ENCODE measurements at places on chromosomes 2 and 18.

- peaks cover 27% of the 10 kb centered on the region for H3K4me1 ChIP-seq
- no peak overlapping the region for H3K4me3 ChIP-seq
- no peak for DNase-seq
- peaks cover 13% of the 10 kb centered on the region for H3K27me3 ChIP-seq
- no peaks in the 10 kb centered on the region for H3K36me3 ChIP-seq
Observed at GRCh38 chr2:1612391-1613077, 131.8 kb downstream of the PXDN start.

DNA sequence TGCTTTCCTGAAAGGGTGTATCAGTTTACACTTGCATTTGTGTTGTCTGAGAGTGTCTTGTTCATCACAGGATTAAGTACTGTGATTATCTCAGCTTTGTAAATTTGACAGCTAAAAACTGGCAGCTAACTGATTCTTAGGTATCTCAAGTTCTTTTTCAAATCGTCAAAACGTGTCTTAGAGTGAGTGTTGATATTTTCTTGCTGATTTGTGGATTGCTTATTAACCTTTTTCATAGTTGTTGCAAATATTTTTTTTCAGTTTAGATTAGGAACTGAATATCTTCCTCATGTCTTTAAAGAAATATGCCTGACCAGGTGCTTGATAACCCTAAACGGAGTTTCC, 41.9 kb downstream of the LRRFIP1 start:
- H3K4me1 ChIP-seq = peaks cover 38% of the 10 kb centered on the region
- H3K36me3 ChIP-seq = no peaks in the 10 kb centered on the region
- H3K27ac ChIP-seq = no peak overlapping the region
- no peak for DNase-seq
- no peak overlapping the region for H3K4me3 ChIP-seq

DNA sequence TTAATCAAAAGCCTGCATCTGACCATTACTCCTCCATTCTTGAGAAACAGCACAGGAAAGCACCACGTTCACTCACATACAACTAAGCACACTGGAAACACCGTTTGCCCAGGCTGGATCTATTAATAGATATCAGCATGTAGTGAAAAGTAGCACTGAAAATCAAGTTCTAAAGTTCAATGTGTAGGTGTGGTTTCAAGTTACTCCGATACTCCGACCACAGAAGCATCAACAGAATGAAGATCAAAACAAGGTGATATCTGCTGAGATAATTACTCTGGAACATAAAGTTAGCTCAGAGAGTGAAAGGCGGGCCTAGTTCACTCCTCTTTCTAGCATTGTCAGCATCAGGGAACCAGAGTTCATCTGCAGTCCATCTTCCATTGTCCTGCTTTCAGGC, 1367.4 kb upstream of the ACVR2A start:
- H3K27ac ChIP-seq = no peak overlapping the region
- no peak for DNase-seq
- H3K4me3 ChIP-seq = no peak overlapping the region
- no peaks in the 10 kb centered on the region for H3K27me3 ChIP-seq
- H3K36me3 ChIP-seq = no peaks in the 10 kb centered on the region

DNA sequence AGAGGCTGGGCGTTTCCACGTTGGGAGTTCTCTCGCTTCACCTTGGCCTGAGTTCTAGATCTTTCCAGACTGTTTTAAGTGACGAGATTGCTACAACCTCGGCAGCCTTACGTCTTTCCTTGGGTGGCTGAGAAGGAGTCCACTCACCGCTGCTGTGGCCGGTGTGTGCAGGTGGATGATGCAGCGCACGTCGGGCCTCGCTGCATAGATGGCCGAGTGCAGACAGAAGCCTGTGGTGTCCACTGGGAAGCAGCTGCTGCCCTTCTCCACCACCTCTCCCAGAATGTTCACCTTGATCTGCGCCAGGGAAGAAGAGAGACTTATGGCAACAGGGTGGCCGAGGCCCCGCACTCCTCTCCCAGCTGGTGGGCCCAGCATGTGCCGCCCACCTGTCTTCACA, 75.7 kb downstream of the ADD2 start:
- no peaks in the 10 kb centered on the region for H3K27me3 ChIP-seq
- H3K27ac ChIP-seq = no peak overlapping the region
- no peak for DNase-seq
- H3K36me3 ChIP-seq = peaks cover 4% of the 10 kb centered on the region

- no peak for DNase-seq
- peak overlapping the region; percentile 5 for H3K27ac ChIP-seq
- no peak overlapping the region for H3K4me3 ChIP-seq
- peaks cover 6% of the 10 kb centered on the region for H3K36me3 ChIP-seq
- no peaks in the 10 kb centered on the region for H3K27me3 ChIP-seq
Observed at GRCh38 chr2:58044145-58044544, 2.5 kb upstream of the VRK2 start.

DNA sequence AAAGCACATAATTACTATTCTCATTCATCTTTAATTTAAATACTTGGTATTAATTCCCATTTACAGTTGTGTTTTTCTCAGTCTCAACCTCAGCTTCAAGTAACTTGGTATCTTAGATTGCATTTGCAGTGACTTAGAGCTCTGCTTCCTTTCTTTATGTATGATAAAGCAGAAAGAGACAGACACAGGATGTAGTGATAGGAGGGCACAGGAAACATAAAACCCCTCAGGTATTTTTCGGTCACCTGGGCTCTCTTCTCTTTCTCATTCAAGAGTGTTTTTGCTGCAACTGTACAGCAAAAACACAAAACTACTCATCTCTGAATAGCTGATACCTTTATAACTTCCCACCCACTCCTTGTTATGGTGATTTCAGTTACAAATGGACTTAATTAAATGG, 83.1 kb downstream of the KCTD18 start:
- DNase-seq = peak; percentile 21
- H3K36me3 ChIP-seq = no peaks in the 10 kb centered on the region
- peaks cover 7% of the 10 kb centered on the region for H3K4me1 ChIP-seq

DNA sequence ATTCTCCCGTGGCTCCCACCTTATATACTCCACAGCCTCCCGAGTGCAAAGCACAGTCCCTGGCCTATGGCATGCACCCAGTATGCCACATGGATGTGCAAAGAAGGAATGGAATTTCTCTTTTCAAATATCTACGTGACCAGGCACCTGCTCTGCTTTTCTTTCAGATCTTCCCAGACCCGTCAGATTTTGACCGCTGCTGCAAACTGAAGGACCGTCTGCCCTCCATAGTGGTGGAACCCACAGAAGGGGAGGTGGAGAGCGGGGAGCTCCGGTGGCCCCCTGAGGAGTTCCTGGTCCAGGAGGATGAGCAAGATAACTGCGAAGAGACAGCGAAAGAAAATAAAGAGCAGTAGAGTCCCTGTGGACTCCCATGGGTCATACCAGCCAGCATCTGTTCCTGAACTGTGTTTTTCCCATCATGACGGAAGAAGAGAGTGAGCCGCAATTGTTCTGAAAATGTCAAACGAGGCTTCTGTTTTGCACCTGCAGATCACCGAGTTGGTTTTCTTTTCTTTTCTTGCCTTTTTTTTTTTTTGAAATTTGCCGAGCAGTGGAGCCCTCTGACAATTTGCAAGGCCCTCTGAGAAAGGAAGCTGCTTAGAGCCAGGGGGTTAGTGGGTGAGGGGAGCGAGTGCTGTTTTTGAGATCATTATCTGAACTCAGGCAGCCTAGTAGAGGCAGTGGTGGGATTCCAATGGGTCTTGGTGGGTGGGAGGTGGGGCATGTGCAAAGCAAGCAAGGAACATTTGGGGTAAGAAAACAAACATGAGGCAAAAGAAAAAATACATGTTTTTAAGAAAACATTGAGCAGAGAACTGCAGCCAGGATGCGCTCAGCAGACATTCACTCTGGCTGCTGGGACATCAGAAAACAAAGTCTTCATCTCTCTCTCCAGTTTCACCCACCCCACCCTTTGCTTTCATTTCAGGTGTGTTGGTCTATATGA, 26.2 kb downstream of the LBH start:
- H3K4me1 ChIP-seq = peaks cover 98% of the 10 kb centered on the region
- peak overlapping the region; percentile 95 for H3K27ac ChIP-seq
- no peaks in the 10 kb centered on the region for H3K27me3 ChIP-seq
- peak; percentile 69 for DNase-seq
- peak overlapping the region; percentile 78 for H3K4me3 ChIP-seq

DNA sequence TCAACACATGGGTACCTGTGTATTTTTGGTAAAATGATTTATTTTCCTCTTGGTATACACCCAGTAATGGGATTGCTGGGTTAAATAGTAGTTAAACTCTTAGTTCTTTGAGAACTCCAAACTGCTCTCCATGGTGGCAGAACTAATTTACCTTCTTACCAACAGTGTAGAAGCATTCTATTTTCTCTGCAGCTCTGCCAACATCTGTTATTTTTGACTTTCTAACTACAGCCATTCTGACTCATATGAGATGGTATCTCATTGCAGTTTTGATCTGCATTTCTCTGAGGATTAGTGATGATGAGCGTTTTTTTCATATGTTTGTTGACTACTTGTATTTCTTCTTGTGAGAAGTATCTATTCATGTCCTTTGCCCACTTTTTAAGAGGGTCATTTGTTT, 180.6 kb downstream of the FSIP2 start:
- H3K36me3 ChIP-seq = peaks cover 13% of the 10 kb centered on the region
- no peaks in the 10 kb centered on the region for H3K27me3 ChIP-seq
- no peaks in the 10 kb centered on the region for H3K4me1 ChIP-seq
- DNase-seq = no peak

GRCh38 chr2:174176898-174177297, 71.4 kb downstream of the OLA1 start:
- no peak for DNase-seq
- no peak overlapping the region for H3K4me3 ChIP-seq
- peaks cover 15% of the 10 kb centered on the region for H3K4me1 ChIP-seq
- H3K36me3 ChIP-seq = peaks cover 50% of the 10 kb centered on the region
- no peaks in the 10 kb centered on the region for H3K27me3 ChIP-seq

DNA sequence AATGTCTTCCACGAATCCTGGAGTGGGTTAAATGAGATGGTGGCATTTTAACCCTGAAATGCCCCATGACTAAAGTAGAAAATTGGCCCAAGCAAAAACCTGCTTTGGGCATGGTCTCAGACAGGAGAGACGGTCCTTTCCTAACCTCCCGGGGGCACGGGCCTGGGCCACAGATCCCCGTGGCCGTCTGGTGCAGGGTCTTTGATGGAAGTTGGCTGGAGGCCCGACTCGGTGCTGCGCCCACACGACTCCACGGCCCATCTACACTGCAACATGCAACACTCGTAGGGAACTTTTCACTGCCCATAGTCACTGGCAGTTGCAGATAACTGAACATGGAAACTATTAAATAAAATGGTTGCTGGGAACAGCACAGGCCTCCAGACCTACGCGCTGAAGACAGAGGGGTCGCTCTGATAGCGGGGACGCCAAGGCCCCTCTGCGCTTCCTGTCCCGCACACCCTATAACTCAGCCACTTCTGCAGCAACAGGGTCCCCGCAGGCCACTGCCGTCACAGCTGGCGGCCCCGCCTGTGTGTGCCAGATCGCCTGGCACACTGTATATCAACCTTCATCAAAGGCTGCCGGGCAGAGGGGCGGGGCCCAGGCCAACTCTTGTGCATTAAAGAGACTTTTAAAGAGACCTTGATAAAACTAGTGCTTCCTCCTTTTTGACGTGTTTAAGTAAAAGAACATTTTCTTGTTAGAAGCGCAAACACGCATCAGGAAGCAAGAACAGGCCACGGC, 214.1 kb downstream of the TWIST2 start:
- no peaks in the 10 kb centered on the region for H3K27me3 ChIP-seq
- peaks cover 2% of the 10 kb centered on the region for H3K4me1 ChIP-seq
- peaks cover 27% of the 10 kb centered on the region for H3K36me3 ChIP-seq

- no peaks in the 10 kb centered on the region for H3K27me3 ChIP-seq
- no peak overlapping the region for H3K4me3 ChIP-seq
Observed at GRCh38 chr2:216001216-216002100, 11.9 kb downstream of the MREG start.

- H3K4me3 ChIP-seq = no peak overlapping the region
- H3K27me3 ChIP-seq = peaks cover 7% of the 10 kb centered on the region
- H3K27ac ChIP-seq = no peak overlapping the region
- no peaks in the 10 kb centered on the region for H3K36me3 ChIP-seq
- DNase-seq = no peak
- H3K4me1 ChIP-seq = peaks cover 2% of the 10 kb centered on the region
Observed at GRCh38 chr2:206561962-206562361, 80.3 kb upstream of the FAM237A start.

DNA sequence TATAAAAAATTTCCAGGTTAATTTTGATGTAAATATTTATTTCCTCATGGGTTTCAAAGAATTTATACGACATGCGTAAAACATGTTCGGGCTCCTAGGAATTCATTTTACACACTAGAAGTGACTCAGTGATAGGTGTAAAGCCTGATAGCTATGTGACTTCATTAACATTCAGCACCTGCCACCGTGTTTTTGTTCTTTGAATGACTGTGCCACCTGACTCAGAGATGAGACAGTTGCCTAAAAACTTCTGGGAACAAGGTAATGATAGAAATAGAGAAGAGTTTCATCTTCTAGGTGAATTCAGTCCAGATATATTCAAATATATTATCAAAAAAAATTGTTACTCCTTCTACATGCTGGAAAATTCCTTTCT, 10.0 kb downstream of the IL1R2 start:
- peaks cover 8% of the 10 kb centered on the region for H3K27me3 ChIP-seq
- DNase-seq = no peak
- H3K4me3 ChIP-seq = no peak overlapping the region
- no peak overlapping the region for H3K27ac ChIP-seq

- DNase-seq = no peak
- H3K27ac ChIP-seq = no peak overlapping the region
- H3K4me3 ChIP-seq = no peak overlapping the region
- peaks cover 15% of the 10 kb centered on the region for H3K4me1 ChIP-seq
- H3K27me3 ChIP-seq = no peaks in the 10 kb centered on the region
Observed at GRCh38 chr2:43075054-43075593, 151.3 kb downstream of the ZFP36L2 start.

DNA sequence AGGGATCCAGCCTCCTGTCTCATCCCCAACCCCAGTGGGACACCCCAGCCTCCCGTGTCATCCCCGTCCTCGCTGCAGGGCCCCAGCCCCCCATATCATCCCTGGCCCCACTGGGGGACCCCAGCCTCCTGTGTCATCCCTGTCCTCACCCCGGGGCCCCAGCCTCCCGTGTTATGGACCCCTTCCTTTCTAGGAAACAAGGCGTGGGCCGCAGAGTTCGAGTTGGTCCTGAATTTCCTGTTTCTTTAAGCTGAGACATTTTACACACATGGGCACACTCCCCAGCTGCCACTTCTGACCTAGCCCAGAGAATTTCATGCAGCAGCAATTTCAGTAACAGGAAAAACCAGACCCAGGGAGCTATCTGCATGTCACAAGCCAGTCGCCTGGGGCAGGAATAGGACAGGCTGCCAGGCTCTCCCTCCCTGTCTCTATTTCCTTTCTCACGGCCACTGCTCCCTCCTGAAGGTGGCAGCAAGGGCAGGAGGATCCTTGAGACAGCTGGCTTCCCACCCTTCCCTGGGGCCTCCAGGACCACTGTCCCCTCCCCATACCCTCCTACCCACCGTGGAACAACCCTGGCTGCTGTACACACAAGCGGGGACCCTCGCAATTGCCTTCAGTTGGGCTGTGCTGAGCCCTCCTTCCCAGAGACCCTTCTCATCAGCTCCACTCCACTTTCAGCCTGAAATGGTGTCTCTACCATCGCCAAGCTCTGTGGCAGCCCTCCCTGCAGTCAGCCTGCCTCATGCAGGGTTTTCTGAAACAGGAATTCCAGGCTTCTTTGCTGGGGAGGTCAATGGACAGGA, 141.9 kb upstream of the ID2 start:
- no peak overlapping the region for H3K27ac ChIP-seq
- DNase-seq = no peak
- peaks cover 9% of the 10 kb centered on the region for H3K27me3 ChIP-seq
- no peak overlapping the region for H3K4me3 ChIP-seq
